ENCODE measurements at places on chromosomes 6 and 20.

- no peaks in the 10 kb centered on the region for H3K36me3 ChIP-seq
- DNase-seq, result no peak
- no peak overlapping the region for H3K27ac ChIP-seq
- no peaks in the 10 kb centered on the region for H3K4me1 ChIP-seq
Observed at GRCh38 chr6:17358515-17358914, 34.9 kb upstream of the CAP2 start.

- H3K27me3 ChIP-seq, result no peaks in the 10 kb centered on the region
- no peaks in the 10 kb centered on the region for H3K36me3 ChIP-seq
- peak; percentile 96 for DNase-seq
- peak overlapping the region; percentile 99 for H3K27ac ChIP-seq
- peaks cover 34% of the 10 kb centered on the region for H3K4me1 ChIP-seq
- peak overlapping the region; percentile 88 for H3K4me3 ChIP-seq
Observed at GRCh38 chr6:26021350-26022131, 58.9 kb downstream of the TRIM38 start.

DNA sequence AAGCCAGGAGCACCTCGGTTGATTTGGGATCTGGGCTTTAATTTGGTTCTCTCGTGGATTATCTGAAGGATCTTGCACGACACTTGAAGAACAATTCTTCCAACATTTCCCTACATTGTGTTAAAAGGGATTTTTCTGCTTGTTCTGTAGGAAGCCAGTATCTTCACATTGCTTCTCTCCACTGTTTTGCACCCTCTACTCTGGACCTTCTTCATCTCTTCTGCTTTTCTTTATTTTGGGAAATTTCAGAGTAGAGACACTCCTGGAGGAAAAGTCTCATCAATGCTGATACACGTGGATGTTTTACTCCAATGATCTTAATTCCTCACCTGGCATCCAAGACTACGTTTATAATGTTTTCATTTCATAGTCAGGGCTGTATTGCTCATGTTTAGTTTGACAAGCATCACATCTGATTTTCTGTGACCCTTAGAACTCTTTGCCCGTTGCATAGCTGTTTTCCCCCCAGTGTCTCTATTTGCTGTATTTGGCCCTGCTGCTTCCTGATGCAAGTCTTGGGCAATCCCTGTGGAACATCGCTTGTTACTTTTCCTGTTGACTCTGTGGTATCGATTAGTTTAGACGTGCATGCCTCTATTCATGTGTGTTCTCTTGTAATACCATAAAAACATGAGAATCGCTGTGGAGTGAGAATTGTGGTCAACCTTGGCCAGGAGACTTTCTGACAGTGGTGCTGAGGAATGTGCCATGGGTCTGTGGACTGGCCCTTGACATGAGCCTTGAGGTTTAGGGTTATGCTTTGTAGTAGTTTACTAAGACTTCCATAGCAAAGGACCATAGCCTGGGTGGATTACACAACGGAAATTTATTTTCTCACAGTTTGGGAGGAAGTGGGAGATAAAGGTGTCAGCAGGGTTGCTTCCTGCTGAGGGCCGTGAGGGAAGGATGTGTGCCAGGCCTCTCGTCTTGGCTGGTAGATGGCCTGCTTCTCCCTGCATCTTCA is 12.5 kb downstream of the PLCB1 start:
- no peak overlapping the region for H3K4me3 ChIP-seq
- H3K36me3 ChIP-seq, result no peaks in the 10 kb centered on the region
- H3K27me3 ChIP-seq, result no peaks in the 10 kb centered on the region

GRCh38 chr20:23142162-23143050 is 56.3 kb upstream of the CD93 start:
- H3K4me3 ChIP-seq, result no peak overlapping the region
- H3K27me3 ChIP-seq, result no peaks in the 10 kb centered on the region
- no peak for DNase-seq
- no peaks in the 10 kb centered on the region for H3K4me1 ChIP-seq
- no peak overlapping the region for H3K27ac ChIP-seq

DNA sequence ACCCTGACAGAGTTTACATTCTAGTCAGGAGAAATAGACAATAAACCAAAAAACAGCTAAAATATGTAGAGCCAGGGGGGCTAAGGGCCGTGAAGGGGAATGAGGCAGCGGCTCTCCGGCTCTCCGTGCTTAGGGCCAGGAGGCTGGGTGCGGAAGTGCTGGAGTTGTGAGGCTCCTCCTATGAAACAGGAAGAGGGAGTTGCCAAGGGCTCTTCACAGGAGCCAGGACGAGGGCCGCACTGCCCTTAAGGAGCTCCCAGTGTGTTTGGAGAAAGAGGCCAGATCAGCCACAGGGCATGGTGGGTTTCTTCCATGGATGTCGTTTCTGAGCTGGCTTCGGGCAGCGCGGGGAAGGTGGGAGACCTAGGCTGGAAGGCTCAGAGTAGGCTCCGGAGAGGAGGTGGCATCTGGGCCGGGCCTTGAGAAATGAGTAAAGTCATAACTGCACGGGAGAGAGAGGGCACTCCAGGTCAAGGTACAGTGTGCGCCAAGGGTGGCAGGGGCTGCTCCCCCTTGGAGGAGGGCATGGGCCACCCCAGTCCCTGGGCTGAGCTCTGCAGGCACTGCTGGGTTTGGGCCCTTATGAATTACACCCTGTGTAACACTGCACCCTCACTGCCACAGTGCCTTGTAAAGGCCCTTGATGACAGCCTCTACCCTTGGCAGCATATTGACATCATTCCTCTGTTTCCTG is 20.8 kb upstream of the MLN start:
- H3K27me3 ChIP-seq, result no peaks in the 10 kb centered on the region
- no peaks in the 10 kb centered on the region for H3K36me3 ChIP-seq
- no peaks in the 10 kb centered on the region for H3K4me1 ChIP-seq
- DNase-seq, result no peak
- H3K4me3 ChIP-seq, result no peak overlapping the region

DNA sequence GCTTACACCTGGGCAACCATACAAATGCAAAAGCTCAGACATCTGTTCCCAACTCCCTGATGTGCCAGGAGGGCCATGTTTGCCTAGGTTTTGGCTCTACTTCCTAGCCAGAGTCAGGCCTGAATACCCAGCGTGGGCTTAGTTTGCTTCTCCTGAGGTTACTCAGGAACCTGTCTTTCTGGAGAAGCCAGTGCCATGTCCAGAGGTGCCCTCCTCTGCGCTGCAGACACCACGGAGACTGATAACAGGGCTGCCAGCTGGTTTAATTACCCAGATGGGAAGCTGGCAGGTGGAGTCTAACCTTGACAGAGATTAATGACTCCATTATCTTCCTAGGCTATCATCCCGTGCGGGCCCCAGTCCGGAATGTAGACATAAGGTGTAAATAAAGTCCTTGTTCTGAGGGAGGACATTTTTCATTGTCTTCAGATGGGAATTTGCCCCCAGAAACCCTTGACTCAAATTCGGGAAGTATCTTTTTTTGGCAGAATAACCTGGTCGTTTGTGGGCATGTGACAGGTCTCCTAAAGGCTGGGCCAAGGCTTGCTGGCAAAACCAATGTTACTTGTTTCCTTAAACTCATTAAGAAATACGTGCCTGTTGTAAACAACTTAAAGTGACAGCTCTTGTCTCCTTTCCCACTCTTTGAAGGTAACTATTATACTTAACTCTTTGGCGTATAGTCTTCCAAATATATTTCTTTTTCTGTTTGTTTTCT is 29.2 kb upstream of the ZNFX1 start:
- no peak for DNase-seq
- H3K27me3 ChIP-seq, result no peaks in the 10 kb centered on the region
- no peaks in the 10 kb centered on the region for H3K36me3 ChIP-seq
- H3K4me3 ChIP-seq, result no peak overlapping the region

DNA sequence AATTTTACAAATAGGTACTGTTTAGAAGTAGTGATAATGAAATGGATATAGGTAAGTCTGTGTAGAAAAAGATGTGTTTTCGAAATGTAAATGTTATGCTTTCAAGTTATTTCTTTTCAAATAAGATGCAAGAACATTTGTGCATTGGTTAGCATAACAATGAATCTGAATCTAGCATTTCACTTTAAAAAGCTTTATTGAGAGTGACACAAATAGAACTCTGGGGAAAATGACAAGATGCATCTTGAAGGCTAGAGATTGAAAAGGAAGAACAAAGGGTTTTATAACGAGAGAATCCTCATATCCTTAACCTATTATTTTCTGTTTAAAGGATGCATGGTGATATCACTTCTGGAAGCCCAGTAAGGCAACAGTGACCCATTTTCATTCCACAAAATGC is 639.9 kb upstream of the PTCHD4 start:
- H3K4me1 ChIP-seq, result no peaks in the 10 kb centered on the region
- H3K4me3 ChIP-seq, result no peak overlapping the region
- no peak overlapping the region for H3K27ac ChIP-seq
- DNase-seq, result no peak
- no peaks in the 10 kb centered on the region for H3K27me3 ChIP-seq

- DNase-seq, result no peak
- no peaks in the 10 kb centered on the region for H3K4me1 ChIP-seq
- H3K36me3 ChIP-seq, result no peaks in the 10 kb centered on the region
- no peaks in the 10 kb centered on the region for H3K27me3 ChIP-seq
- H3K4me3 ChIP-seq, result no peak overlapping the region
- no peak overlapping the region for H3K27ac ChIP-seq
Observed at GRCh38 chr6:79269877-79270276, 35.4 kb upstream of the HMGN3 start.

DNA sequence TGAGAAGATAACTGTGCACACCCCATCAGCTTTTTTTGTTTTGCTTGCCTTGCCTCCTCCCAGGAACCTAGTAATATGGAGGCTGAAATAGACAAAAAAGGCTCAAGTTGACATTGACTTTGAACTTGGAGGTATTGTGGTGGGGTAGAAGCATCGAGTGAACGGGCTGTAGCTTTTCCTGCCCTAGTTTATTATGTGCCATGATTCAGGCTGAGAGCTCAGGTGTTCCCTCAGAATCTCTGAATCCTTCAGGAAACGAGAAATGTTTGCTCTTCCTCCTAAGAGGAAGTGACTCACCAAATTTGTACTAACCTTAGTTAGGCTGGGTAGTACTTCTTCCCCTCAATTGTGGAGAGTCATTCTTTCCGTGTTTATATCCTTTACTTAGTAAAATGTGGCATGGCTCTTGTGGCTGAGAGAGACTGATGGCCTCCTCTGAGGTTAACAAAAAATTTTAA is 98.8 kb downstream of the SASH1 start:
- no peaks in the 10 kb centered on the region for H3K4me1 ChIP-seq
- no peaks in the 10 kb centered on the region for H3K36me3 ChIP-seq
- no peak overlapping the region for H3K4me3 ChIP-seq
- no peak for DNase-seq

GRCh38 chr6:146944809-146945208 is 259.4 kb upstream of the STXBP5 start:
- H3K27me3 ChIP-seq, result no peaks in the 10 kb centered on the region
- no peak overlapping the region for H3K27ac ChIP-seq
- DNase-seq, result no peak
- no peaks in the 10 kb centered on the region for H3K4me1 ChIP-seq

GRCh38 chr6:154920495-154921200 is 74.5 kb upstream of the TIAM2 start:
- H3K4me3 ChIP-seq, result no peak overlapping the region
- no peak overlapping the region for H3K27ac ChIP-seq
- H3K4me1 ChIP-seq, result peaks cover 7% of the 10 kb centered on the region

DNA sequence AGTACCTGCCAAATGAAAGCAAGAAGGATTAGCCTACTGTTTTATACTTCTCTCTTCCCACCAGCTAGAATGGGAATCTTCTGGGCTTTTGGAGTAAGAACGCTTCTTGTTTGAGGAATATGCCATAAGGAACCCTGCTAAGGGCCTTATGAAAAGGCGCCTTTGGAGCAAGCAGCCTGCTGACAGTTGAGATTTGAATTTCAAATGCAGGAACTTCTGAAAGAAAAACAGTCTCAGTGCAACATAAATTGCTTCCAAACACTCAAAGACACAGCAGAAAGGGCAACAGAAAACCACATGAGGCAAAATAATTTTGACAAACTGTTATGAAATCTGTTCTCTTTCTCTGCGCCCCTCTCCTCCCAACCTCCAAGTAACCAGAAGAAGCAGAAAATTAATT is 149.4 kb upstream of the B3GAT2 start:
- no peak overlapping the region for H3K27ac ChIP-seq
- no peak overlapping the region for H3K4me3 ChIP-seq
- no peaks in the 10 kb centered on the region for H3K4me1 ChIP-seq
- DNase-seq, result no peak
- H3K27me3 ChIP-seq, result peaks cover 19% of the 10 kb centered on the region
- no peaks in the 10 kb centered on the region for H3K36me3 ChIP-seq

DNA sequence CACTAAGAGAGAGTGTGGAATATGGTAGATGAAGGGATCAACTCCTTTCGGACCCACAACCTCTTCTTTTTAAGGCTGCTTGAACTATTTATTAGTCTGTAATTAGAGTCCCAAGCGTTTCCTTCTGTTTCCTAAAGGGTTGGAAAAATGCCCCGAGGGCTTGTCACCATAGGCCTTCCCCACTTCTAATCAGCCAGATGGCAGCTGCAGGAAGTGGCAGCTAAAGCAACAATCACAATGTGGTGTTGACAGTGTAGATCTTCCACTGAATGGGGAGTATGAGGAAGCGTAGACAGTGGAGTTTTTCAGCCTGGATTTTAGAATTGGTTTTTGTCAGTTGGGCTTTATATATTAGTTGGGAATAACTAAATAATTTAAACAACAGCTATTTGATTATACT is 40.6 kb downstream of the SLC35D3 start:
- DNase-seq, result no peak
- no peaks in the 10 kb centered on the region for H3K27me3 ChIP-seq
- H3K4me1 ChIP-seq, result no peaks in the 10 kb centered on the region
- no peaks in the 10 kb centered on the region for H3K36me3 ChIP-seq
- H3K27ac ChIP-seq, result no peak overlapping the region

- peaks cover 3% of the 10 kb centered on the region for H3K36me3 ChIP-seq
- H3K27ac ChIP-seq, result no peak overlapping the region
- no peak overlapping the region for H3K4me3 ChIP-seq
- H3K4me1 ChIP-seq, result no peaks in the 10 kb centered on the region
- H3K27me3 ChIP-seq, result no peaks in the 10 kb centered on the region
- no peak for DNase-seq
Observed at GRCh38 chr6:130981409-130981808, 81.6 kb downstream of the EPB41L2 start.

DNA sequence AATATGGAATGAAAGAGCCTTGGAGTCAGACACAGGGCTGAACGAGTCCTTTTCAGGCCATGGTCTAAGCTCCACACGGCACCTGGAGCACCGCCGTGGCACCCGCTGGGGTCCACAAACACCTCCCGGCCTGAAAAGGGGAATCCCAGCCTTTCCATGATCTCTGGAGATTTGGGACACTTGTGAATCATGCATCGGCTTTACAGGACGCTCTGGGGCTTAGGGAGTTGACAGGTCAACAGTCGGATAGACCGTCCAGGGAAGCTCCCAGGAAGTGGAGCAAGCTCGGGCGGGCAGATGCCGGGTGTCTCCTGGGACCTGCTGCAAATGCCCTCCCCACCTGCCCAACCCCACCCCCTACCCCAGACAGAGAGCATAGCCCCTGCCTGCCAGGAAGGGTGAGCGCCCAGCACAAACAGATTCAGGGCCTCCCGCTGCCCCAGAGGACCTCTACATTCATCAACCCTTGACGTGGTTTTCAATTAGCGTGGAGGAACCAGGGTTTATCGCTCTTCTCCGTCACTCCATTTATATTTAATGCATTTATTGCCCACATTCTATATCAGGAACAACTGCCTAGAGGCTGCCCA is 53.6 kb downstream of the YTHDF1 start:
- DNase-seq, result no peak
- H3K27me3 ChIP-seq, result no peaks in the 10 kb centered on the region
- no peak overlapping the region for H3K27ac ChIP-seq
- H3K4me3 ChIP-seq, result no peak overlapping the region
